ENCODE measurements at places on chromosomes 11 and 22.

GRCh38 chr11:95084509-95084908 is 5.1 kb upstream of the ENDOD1 start:
- peak; percentile 35 for DNase-seq

DNA sequence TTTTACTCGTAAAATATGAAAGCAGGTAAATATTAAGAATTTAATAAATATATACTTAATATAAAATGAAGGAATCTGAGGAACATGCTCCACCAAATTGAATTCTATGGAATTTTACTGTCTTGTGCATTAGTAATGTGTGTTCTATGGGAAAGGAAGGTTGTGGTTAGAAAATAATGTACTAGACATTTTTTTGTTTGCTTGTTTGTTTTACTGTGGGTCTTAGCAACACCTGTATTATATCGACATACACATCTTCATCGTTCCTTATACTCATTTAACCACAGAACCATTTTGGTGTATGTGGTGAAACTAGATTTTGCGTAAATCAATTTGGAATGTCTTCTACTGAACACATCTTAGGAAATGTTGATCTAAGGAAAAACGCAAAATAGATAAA is 114.1 kb upstream of the MTMR2 start:
- no peak for DNase-seq

DNA sequence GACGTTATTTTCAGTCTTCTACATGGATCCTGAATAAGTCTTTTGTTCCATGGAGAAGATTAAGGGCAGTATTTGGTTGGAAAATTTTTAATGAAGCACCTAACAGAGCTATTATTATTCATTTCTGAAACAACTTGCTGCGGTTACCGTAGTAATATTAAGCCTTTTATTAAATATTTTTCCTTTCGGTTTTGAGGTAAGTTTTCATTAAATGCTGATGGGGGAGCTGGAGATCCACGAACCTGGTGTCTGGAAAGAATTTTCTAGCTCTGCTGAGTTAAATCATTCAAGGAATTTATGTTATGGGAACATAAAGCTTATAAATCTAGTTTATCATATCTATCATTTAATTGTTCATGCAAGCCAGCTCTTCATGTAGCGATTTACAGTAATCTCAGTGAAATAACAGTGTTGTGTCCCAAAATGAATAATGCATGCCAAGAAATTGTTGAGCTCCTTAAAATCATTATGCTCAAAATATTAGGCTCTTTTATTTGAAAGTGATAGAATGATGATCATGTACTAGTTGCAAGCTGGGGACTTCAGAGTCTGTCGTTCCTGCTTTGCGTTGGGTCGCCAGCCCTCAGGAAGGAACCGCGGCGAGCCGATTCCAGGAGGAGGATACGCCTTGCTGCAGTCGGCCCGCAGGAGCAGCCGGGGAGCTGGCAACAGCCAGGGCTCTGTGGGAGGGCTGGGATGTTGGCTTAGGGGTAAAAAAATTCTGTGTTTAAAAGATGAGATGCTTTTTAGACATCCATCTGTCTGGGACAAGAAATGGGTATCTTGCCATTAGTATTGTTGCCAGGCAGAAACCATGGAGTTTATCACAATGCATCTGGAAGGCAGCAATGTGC is 83.1 kb downstream of the TBC1D22A start:
- DNase-seq: no peak

DNA sequence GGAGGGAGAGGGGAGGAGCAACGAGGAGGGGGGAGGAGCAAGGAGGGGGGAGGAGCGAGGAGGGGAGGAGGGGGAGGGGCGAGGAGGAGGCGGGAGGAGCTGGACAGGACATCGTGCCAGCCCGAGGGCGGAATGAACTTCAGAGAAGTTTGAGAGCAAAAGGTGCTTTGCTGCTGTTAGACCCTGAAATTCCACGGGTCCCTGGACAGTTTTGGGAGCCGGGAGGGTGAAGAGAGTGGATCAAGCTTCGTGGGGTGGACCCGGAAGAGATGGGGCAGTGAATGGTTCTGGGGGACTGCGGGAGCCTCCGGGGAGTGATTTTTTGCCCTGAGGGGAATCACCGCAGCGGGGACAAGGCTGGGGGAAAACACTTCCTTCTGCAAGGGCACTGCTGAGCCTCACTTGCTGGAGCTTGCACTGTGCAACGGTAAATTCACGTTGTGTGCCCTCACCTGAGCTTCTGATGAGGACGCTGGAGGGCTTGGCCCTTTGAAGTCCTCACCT is 10.7 kb upstream of the NLRP6 start:
- no peak for DNase-seq

GRCh38 chr22:46149512-46150033 is 753 bp upstream of the PPARA start:
- DNase-seq: no peak

DNA sequence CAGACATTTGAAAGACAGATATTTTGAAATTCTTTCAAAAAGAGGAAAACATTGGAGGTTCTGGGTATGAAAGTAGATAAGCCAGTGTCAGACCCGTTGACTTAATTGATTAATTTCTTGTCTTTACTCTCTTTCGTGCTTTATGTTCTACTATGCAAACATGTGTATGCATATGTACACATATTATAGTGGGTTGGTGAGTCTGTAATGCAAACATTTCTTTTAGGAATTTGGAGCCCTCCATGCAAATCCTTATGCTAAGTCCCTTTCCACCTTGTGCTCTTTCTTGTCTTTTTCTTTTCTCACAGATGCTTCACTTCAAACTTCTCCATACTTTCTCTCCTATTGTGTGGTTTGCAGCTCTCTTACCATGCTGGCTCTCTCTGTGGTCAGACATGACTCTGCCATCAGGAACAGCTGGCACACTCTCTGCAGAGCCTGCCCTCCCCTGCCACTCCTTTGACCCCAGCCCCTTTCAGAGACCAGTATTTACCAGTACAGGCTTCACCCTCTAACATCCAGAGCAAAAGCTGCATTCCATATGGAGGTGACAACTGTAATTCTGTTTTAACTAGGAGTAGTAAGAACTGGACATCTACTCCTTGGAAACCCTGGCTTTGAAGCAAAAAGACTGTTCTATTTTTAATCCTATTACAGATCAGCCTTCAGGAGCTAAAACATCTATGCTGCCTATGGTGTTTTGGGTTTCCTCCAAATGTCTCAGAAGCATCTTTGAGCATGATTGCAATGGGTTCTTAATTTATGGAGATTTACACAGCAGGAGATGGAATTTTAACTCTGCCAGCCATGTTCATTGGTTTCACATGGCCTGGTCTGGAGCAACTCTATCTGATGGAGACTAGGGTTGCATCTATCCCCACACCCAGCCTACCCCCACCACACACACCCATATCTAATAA is 386.9 kb upstream of the FAT3 start:
- DNase-seq: no peak

DNA sequence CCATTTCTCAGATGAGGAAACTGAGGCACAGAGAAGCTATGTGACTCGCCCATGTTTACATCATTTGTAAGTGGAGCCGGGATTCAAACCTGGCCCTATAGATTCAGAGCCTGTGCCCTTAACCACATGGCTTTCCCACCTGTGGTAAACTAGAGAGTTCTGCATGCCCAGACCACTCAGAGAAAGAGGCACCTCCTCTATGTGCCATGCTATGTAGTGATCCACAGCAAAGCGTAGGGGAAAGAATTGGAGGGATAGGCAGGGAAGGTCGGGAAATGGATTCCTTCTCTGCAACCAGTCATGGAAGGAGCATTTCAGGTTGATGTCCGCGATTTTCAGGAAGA is 15.4 kb upstream of the POU2AF2 start:
- DNase-seq: no peak

- DNase-seq: no peak
These were observed 5.3 kb downstream of the YAP1 start for GRCh38 chr11:102115557-102115956.

GRCh38 chr11:129382583-129382982 is 6.9 kb downstream of the BARX2 start:
- no peak for DNase-seq

- no peak for DNase-seq
These were observed 572.1 kb downstream of the JRKL start for GRCh38 chr11:96961931-96962330.

- DNase-seq: no peak
These were observed 21.3 kb upstream of the PIK3IP1 start for GRCh38 chr22:31313366-31314147.

GRCh38 chr22:30861688-30862552 is 106.7 kb downstream of the MORC2 start:
- no peak for DNase-seq
